ENCODE measurements at places on chromosomes 11 and 22. TPM values are rescaled to one million over a fixed set of nuclear protein-coding genes. Genes with fewer than 3 reads are reported as not detected.

The APOBEC3A gene
- total RNA-seq = not detected

The OR5I1 gene
- not detected for total RNA-seq

DNA sequence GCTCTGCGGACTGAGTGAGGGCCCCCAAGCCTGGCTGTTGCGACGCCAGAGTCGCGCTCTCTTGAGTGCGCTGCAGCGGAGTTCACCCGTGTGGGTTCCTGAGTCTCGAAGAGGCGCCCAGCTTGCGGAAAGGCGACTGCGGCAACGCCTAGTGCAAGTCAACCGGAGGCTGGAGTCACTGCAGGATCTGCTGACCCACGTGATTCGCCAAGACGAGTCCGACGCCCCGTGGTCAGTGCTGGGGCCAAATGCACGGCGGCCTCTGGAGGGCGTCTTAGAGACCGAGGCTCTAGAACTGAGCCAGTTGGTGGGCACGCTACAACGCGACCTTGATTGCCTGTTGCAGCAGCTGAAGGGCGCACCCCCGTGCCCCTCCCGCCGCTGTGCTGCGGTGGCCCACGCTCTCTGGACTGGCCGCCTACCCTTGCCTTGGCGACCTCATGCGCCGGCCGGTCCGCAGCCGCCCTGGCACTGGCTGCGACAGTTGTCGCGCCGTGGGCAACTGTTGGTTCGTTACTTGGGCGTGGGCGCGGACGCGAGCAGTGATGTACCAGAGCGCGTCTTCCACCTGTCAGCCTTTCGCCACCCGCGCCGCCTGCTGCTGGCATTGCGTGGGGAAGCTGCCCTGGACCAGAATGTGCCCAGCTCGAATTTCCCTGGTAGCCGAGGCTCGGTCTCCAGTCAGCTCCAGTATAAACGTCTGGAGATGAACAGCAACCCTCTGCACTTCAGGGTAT, 32.6 kb downstream of the RRP8 start:
- no peak for DNase-seq

GRCh38 chr11:28730889-28731288, 622.7 kb downstream of the METTL15 start:
- DNase-seq = no peak

GRCh38 chr11:117391181-117391580, 63.5 kb downstream of the CEP164 start:
- DNase-seq = no peak
